ENCODE measurements at places on chromosomes 13 and 19.

- no peak for DNase-seq
Measured at GRCh38 chr13:74450964-74451363, 316.8 kb upstream of the KLF12 start.

- no peak for DNase-seq
Measured at GRCh38 chr19:7385062-7385461, 36.3 kb downstream of the ARHGEF18 start.

DNA sequence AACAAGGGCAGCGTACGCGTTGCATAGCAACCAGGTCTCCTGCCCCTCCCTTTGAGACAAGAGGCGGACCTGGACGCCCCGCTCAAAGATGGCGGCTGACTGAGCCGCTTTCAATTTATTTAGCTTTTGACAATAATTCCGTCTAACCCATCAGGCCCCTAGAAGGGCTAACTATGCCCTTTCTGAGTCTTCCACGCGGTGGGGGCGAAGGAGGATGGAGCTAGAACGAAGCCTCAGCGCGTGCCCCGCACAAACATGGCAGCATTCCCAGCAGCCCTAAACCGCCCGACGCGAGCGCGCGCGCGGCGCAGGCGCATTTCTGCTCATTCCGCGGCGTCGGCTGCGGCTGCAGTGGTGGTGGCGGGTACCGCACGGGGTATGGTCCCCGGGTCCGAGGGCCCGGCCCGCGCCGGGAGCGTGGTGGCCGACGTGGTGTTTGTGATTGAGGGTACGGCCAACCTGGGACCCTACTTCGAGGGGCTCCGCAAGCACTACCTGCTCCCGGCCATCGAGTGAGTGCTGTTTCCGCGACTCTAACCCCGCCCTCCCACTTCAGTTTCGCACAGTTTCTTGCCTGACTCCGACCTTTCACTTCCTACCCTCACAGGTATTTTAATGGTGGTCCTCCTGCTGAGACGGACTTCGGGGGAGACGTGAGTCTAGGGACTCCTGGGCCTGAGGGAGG, at the start of gene MED25:
Gene MED25, plus strand, starts transcription at position 326 of the 685 bp plus-strand sequence. Its CDS starts 53 bp downstream, at position 379.
- peak; percentile 80 for DNase-seq

DNA sequence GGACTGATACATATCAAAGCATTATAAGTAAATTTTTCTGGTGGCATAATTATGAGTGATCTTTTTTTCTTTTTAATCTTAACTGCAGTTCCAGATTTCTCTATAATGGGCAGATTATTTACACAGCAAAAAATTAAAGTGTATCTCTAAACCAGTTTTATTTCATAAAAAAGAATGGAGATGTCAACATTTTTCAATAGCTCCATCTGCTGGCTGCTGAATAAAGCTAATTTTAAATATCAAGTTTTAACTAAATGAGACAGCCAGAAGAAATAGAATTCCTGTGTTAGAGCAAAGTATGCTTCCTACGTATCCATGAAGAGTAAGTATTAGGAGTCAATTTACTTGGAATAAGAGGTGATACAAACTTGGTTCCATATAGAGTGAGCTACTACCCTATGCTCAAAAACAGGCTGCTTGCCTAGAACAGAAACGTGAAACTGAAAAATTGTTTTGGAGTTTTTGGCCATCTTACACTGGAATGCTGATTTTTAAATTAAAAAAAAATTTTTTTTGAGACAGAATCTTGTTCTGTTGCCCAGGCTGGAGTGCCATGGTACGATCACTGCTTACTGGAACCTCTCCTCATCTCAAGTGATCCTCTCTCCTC, 5.0 kb upstream of the PDS5B start:
- no peak for DNase-seq

Measured in stimulated activated CD4-positive, alpha-beta T cell treated with anti-CD3 and anti-CD28 coated beads, TNF-alpha, amount 100 ng/mL, for 4 hours (primary cell).